ENCODE measurements at places on chromosomes 7 and 10.

DNA sequence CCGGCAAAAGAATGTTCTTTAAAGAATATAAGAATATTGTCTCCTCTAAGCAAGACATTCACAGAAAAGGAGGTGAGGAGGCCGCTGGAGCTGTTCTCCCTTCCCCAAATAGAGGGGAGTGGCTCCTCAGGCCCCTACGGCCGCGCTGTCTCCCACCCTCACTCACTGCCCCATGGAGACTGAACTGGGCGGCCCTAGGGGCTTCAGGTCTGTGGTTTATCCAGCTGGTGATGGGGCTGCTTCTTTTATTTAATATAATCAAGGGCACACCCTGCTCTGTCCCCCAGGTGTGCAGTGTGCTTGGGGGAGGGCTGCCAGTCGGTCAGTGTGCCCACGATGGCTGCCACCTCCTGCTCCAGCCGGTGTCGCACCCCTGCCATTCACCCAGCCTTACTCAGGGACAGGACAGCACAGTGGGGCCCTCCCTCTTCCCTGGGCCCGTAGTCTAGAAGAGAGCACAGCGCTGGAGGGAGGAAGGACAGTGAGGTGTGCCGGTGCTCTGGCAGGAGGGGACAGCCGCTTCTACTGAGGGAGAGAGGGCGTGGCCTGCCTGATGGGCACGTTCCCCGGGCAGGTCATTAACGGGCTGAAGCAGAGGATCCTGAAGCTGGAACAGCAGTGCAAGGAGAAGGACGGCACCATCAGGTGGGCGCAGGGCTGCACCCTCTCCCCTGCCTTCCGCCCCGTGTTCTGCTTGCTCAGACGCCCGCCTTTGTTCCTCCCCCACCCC is 23.4 kb downstream of the IQCE start:
- DNase-seq = no peak

DNA sequence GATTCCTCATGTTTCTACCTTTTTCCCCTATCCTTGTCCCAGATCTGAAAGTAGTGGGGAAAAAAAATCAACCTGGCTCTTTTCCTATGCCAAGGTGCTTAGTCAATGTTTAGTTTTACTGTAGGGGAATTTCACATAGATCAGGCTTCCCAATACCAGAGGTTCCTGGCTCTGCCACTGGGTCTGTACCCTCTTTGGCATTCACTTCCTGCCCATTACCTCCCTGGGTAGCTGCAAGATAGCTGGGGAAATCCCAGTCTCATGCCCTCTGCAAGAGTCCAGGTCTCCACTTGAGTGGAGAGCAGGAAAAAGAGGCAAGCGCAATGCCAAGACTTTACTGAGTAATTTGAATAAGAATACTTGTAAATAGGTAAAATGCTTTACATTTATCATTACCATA is 3.5 kb upstream of the BPGM start:
- DNase-seq = no peak

DNA sequence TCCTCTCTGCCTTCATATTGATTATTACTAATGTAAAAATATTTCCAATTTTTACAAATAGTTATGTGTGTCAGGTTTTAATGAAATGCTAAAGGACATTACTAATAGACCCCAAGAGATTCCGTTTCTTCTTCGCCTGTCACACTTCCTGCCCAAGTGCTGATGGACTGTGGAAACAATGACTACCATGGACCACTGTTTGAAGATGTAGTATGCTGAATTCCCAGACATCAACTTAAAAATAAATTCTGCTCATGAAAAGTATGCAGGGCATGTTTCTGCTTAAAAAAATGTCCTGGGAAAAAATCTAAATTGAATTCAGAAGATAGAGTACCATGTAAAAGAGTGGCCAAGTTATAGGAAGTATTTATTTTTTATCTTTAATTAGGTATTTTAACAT is 52.1 kb downstream of the ST7 start:
- DNase-seq = no peak

DNA sequence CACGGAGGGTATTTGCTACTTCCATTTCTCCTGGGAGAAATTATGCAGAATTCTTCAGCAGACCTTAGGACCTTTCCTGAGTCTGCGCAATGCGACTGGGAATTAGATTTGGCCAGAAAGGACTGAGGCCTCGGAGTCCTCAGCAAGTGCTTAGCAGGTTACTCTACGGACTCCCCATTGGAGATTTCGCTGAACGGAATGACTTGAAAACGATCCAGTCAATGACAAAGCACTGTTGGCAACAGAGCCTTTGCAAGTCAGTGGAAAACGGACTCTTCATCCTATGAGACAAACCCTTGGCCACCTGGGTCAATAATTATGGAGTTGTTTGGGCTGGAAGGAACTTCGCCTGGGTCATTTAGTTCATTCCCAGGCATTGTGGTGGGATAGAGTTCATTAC is 107.4 kb downstream of the FAM204A start:
- no peak for DNase-seq

DNA sequence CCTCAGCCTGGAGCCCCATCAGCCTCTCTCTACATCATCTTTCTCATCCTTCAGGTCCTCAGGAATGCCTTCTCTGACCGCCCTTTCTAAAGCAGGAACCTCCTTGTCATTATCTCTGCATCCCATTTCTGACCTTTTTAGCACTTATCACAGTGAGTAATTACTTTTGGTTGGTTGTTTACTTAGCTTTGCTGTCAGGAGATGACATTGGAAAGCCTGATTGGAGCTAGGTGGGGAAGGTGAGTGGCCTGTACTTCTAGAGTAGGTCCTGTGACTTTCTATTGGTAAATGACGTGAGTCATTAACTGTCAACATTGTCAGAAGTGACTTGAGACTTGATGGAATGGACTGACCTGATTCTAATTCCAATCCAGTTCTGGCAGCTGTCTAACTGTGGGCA is 9.3 kb upstream of the SLC25A13 start:
- no peak for DNase-seq

DNA sequence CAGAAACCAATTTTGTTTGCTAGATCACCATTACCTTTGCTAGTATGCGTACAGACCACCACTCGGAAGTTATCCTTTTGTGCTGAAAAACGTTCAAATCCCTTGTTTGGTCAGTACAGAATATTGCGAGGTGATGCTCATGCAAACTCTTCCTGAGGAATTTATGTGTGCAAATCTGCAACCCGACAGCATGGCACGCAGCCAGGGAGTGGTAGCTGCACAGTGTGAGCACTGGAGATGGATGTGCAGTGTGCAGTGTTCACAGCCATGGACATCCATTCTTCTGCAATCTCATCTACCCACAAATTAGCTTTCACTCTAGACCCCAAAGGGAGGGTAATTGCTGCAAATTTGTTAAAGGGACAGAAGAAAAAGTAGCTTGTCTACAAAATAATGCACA is 72.2 kb downstream of the CACUL1 start:
- no peak for DNase-seq

GRCh38 chr7:2399848-2400587 is 3.4 kb upstream of the CHST12 start:
- DNase-seq = peak; percentile 97

GRCh38 chr7:82235713-82236112 is 207.9 kb downstream of the CACNA2D1 start:
- peak; percentile 53 for DNase-seq

GRCh38 chr7:20653636-20654035 is 38.2 kb downstream of the ABCB5 start:
- DNase-seq = no peak

DNA sequence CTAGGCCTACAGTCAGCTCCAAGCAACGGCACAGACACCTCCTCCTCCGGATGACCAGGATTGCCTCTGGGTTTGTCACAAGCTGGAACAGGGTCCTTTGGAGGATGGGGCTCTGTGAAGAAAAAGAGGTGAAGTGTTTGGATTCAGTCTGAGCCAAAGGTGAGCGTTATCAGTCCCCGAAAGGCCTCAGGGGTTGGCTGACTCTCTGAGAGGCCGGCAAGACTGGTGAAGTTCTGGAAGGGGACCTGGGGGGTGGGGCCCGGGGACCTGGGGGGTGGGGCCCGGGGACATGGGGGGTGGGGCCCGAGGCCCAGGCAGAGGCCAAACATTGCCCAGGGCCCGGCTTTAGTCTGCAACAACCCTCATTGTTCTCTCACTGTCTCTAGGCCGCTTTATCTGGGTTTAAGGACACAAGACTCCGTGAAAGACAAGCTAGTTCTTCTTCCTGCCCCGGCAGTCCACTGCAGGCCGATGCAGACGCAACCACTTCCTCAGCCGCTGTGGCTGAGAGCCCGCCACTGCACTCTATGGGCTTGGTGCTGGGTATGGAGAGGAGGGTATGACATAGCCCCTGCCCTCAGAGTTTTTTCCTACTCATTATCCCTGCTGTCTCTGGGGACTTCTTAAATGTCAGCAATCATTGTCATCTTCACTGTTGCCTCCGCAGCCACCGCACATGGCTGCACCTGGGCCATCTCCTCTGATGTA is 27.4 kb upstream of the PSAP start:
- DNase-seq = no peak

DNA sequence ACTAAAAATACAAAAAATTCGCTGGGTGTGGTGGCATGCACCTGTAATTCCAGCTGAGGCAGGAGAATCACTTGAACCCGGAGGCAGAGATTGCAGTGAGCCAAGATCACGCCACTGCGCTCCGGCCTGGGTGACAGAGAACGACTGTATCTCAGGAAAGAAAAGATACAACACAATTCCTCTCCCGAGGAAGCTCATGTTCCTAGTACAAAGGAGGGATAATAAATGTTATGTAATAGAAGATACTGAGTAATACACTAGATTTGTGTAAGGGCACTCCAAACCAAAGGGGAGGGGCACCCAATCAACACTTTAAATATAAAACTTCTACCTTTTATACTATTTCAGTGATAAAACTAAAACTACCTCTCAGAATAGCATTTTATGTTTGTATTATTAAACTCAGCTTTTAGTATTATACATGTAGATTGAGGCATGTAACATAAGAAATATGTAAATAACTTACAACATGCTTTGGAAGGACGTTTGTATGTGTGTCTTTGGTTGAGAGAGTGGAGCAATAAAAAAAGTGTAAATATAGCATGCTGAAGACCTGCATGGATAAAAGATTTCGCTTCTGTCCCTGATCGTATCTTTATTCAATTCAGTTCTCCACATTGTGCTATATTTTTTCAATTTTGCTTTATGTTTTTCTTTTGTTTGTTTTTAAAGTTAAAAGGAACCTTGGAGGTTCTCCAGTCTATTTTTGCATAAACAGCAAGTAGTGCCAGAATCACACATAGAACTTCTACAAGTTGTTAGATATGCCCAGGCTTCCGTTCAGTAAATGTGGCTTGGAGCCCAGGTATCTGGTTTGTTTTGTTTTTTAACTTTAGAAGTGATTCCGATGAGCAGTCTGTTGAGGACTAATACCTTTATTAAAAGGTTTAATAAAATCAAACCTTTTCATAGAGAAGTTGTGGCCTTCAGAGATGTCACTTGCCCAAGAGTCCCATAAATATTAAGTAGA is 71.9 kb downstream of the WAC start:
- peak; percentile 11 for DNase-seq

- DNase-seq = no peak
These were observed 158.2 kb downstream of the SPAG6 start for GRCh38 chr10:22503315-22504088.

DNA sequence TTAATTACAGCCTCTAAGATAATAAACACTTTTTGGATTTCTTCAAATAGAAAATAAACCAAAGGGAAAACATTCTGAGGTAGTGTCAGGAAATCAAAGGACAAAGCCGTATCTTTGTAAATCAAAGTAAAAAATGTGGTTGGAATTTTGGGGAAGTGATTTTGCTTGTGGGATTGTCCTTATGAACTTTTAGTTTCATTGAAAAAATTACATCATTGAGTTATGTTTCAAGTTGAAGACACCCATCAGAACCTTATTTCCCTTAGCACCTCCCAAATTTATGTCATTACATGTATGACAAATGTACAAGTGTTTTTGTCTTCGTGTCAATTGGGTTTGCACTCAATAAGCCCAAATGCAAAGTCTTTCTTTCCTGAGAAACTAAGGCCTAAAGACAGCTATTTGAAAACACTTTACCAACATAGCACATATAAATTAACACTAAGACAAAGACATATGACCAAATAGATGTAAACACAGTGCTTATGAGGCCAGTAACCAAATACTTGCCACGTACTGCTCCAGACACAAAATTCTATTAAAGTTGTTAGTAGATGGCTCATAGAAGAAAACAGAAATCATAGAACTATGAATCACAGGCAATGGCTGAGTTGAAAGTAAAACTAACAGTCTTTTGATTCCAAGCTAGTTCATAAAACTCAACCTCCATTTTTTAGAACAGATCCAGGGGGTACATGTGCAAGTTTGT is 26.9 kb upstream of the LAMB4 start:
- DNase-seq = peak; percentile 58

Measured in GM23248 (cell line).